ENCODE measurements at places on chromosomes 1 and 21.
A peak's percentile ranks its signal among the peaks of the same experiment; 100 is the strongest.

DNA sequence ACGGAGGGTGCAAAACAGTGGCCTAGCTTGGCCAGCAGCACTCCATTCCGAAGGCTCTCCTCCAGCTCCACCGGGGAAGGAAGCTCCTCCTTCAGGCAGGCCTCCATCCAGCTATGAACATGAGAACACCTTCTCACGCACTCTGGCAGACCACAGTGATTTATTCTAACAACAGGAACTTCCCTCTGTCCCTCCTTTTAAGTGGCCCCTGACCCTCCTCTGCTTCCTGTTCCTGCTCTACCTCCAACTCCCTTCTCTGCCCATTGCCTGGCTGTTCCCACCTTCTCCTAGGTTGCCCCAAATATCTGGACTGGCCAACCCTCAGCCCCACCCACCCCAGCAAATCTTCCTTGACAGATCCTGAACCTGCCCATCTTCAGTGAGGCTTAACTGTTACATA is 5.9 kb downstream of the IQGAP3 start:
- no peak for DNase-seq

- no peak for DNase-seq
Observed at GRCh38 chr21:34886240-34887104, 162.6 kb downstream of the RUNX1 start.

GRCh38 chr1:57167997-57168396 is 202.2 kb upstream of the C8B start:
- peak; percentile 10 for DNase-seq

GRCh38 chr1:41983451-41983850 is 64.7 kb upstream of the HIVEP3 start:
- no peak for DNase-seq

DNA sequence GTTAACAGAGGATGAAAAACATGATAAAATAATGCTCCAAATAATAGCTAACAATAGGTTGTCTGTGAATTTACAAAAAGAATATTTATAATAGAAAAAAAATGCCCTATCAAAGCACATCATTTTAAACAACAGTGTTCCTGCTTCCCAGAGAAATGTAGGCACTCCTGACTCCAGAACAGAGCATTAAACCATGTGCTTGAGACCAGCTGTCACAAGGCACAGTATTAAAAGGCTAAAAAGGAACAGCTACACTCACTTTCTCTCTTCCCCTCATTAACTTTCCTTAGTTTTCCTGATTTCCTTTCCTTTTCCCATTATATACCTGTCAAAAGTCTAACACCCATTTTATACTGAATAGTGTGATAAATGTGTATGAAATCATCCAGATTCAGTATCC is 10.9 kb downstream of the VAV3 start:
- DNase-seq: no peak

DNA sequence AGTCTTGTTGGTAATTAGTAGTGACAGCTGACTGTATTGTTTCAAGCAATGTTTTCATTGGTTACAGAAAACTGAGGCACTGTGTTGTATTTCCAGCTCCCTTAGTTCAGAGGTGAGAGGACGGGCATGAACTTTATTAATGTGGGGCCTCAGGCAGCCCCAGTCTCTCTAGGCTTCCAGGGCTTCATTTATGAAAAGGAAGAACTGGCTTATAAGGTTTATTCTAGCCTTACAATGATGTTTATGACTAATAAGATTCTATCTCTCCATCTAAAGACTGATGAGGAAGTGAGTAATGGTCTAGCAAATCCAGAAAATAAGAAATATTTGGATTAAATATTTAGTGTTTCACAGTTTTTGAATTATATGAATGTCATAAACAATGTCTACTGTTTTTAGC is 41.5 kb downstream of the CBS start:
- DNase-seq: no peak

GRCh38 chr1:216749232-216749631 is 26.0 kb upstream of the ESRRG start:
- DNase-seq: no peak

DNA sequence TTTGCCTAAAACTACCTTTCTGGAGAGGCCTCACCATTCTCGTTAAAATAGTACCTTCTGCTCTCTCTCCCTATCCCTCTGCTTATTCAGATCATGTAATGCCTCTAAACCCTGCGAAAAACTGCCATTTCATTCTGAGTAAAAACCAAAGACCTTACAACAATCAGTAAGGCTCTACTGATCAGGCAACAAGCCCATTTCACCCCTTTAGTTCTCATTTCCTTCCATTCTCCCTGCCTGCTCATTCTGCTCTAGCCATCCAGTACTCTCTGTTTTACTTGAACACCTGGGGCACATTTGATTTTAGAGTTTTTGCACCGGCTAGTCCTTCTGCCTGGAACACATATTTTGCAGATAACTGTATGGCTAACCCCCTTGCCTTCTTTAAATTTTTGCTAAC is 187.8 kb downstream of the COQ8A start:
- no peak for DNase-seq

GRCh38 chr1:230735447-230735846 is 11.7 kb upstream of the CAPN9 start:
- no peak for DNase-seq

- DNase-seq: no peak
Observed at GRCh38 chr1:161940866-161941591, 82.6 kb downstream of the OLFML2B start.

- no peak for DNase-seq
Observed at GRCh38 chr21:26850116-26850643, 5.0 kb upstream of the ADAMTS1 start.

GRCh38 chr1:101293461-101294051 is 56.7 kb downstream of the S1PR1 start:
- DNase-seq: no peak

DNA sequence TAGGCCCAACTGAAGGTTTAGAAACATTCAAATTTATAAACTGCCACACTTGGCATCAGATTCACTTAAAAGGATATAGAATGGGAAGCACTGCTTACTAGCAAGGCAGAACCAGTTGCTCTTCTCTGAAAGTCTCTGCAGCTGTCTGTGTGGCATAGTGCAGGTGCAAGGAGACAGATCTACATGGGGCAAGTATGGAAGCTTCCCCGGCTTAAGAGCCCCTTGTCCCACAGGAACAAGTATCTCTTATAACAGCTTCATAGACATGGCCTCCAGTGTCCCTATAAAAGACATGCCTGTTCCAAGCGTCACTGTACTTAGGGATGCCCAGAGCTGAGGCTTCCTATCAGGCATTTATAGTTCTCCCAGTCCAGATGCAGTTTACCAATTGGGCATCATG is 26.5 kb downstream of the ZBTB8B start:
- DNase-seq: no peak

GRCh38 chr1:26831059-26831458 is 4.6 kb downstream of the ZDHHC18 start:
- DNase-seq: no peak

DNA sequence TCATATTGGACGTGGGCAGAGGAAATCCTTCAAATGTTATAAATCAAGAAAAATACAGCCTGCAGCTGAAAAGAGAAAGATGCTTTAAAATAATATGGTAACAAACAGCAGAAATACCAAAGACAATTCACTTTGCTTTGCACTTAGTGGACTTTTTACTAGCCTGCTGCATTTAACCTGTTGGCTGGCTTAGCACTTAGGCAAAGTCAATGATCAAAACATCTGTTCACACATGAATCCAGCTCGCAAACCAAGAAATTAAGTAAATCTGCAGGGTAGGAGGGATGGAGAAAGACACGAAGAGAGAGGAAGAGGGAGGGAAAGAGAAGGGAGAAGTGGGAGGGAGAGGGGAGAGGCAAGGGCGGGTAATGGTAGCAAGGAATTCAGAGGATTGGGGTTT is 103.6 kb upstream of the RAB4A start:
- DNase-seq: no peak

- DNase-seq: no peak
Observed at GRCh38 chr1:51325878-51326755, 4.2 kb downstream of the TTC39A start.

All from T-helper 1 cell (primary cell).